ENCODE measurements at places on chromosomes 7 and 10.
A peak's percentile ranks its signal among the peaks of the same experiment; 100 is the strongest.

DNA sequence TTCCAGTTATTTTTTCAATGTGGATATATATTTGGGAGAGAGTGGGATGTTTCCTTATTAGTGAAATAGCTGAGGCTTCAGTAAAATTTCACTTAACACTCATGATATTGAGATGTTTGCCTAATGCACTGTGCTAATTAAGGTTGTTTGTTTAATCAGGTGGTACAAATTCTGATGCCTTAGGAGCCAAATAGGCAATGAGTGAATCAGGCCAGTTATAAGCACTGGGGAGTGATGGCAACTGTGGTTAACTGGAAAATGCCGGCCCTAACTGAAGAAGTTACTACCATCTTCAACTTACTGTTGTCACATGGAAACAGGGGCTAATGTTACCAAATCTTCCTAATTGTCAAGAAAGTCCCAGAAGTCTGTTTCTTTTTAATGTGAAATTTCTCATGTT lies 32.0 kb downstream of the VCL start:
- DNase-seq, result no peak

DNA sequence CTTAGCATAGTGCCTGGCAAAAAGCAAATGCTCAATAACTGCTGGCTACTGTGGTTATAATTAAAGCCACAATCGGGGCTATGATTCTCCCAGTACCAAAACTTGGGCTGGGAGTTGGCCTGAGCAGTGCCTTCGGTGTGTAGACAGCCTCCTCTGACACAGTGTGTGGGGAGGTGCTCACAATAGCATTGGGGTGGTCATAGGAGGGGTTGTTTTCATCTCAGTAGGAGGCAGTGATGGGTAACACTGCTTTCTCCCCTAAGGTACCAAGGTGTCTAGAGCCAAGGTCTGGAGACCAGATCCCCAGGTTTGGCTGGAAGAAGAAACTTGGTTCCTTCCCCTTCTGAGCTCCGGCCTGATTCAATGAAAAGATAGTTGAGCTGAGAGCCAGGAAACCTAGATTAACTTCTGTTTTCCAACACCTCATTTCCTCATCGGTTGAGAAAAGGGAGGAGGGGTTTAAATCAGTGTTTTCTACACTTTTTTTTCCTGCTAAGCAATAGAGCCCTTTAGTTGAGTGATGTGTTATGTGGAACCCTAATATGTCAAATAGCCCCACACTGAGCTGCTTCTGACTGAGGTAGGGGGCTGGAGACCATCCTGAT lies 68.2 kb downstream of the LRMDA start:
- no peak for DNase-seq

DNA sequence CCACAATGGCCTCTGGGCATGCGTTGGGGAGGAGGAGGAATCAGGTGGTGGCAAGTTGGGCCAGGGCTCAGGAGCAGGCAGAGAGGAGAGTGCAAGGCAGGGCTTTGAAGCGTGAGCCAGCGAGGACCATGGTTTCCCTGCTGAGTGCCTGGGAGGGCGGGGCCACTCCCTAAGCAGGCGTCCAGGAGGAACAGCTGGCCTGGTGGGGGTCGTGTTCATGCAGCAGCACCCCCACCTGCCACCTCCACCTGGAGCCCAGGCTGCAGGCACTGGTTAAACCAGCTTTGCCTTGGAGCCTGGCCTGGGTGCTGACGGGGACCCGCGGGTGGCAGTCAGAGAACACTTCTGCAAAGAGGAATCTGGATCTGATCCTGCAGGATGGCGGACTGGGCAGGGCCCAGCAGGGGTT lies 24.2 kb upstream of the AQP1 start:
- DNase-seq, result no peak

DNA sequence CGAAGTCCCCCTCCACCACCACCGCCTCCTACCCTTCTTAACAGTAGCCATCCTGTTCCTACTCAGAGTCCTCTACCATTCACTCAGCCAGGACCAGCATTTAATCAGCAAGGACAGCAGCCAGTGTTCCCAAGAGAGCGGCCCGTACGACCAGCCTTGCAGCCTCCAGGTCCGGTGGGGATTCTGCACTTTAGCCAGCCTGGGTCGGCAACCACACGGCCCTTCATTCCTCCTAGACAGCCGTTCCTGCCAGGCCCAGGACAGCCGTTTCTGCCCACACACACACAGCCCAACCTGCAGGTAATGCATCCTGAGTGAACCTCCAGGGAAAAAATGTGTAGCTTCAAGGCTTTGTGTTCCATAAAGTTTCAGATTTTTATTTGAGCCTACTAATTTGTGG lies 74.2 kb downstream of the SHH start:
- DNase-seq, result no peak

DNA sequence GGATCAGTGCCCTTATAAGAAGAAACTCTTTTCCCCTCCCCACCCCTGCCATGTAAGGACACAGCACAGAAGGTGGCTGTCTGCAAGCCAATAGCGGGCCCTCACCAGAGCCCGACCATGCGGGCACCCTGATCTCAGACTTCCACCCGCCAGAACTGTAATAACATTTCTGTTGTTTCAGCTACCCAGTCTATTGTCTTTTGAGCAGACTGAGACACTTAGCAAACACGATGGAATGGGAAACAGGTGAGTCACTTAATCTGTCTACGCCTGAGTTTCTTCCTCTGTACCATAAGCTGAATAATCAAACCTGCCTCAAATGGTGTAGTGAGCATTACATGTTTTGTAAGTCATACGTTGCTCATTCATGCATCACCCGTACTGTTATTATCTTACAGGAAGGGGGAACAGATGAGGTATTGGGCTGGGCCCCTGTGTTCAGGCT lies 58.2 kb downstream of the STRA8 start:
- no peak for DNase-seq

DNA sequence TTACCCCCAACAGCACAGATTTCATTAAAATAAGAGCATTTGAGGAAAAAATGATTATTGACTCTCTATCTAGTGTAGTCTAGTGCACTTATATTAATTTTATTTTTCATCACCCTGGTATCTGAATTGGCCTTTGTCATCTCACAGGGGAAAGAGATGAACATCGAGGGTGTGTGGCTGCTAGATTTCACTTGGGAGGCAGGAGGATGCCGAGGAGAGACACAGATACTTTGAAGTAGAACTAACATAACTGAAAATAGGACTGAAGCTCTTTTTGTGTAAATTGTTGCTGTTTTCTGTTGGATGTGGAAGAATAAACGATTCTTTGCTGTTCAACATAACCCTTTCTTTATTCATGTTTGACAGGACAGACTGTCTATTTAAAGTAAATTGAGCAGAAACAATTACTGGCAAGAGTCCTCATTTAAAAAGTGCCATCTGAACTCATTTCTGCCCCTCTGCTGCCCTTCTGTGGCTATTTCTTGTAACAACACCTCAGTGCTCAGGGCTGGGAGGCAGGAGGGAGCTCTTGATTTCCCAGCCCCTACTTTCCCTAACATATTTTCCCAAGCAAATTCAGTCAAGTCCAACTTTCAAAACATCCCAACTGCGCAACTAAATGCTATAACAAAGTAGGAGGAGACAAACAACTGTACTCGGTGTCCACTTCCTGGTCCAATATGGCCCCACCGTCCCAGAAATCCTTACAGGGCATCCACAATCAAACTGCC lies 15.6 kb downstream of the LYZL1 start:
- peak; percentile 35 for DNase-seq

- DNase-seq, result no peak
Observed at GRCh38 chr7:44283381-44284211, 41.8 kb downstream of the CAMK2B start.

Data from CD4-positive, alpha-beta T cell treated with Interleukin-17A for 1 hour (primary cell).